ENCODE measurements at places on chromosomes 5 and 9. TPM values are rescaled to one million over a fixed set of nuclear protein-coding genes. Genes with fewer than 3 reads are reported as not detected.

Gene RBM27
- 18.9 TPM for polyA plus RNA-seq

Gene GABRA1
- polyA plus RNA-seq = 50.6 TPM

Gene ANXA2R
- not detected for polyA plus RNA-seq

Gene CENPK
- 5.6 TPM for polyA plus RNA-seq

Gene PCDHB11
- 3.7 TPM for polyA plus RNA-seq

Gene RNF44
- polyA plus RNA-seq = 22.2 TPM
